ENCODE measurements at places on chromosomes 2 and 18.

- DNase-seq: no peak
Observed at GRCh38 chr2:7860693-7861092, 821.2 kb upstream of the ID2 start.

GRCh38 chr2:110980339-110981062, 140.2 kb upstream of the BCL2L11 start:
- DNase-seq: no peak

DNA sequence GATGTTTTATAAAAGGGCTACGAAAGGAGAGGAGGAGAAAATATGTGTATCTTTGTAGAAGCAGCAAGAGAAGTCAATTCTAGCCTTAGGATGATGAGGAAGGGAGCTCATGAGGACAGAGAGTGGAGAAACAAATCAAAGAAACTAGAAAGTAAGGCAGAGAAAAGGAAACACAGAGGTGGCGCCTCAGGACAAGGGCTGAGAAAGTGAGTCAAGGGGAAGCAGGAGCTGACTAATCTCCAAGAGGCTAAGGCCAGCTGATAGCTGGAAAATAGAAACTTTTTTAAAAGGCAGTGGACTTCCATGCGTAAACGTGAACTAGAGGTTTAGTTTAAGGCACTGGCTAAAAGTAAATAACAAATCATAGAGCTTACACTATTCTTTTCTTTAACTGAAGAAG, 173.3 kb downstream of the ANKRD44 start:
- DNase-seq: no peak

DNA sequence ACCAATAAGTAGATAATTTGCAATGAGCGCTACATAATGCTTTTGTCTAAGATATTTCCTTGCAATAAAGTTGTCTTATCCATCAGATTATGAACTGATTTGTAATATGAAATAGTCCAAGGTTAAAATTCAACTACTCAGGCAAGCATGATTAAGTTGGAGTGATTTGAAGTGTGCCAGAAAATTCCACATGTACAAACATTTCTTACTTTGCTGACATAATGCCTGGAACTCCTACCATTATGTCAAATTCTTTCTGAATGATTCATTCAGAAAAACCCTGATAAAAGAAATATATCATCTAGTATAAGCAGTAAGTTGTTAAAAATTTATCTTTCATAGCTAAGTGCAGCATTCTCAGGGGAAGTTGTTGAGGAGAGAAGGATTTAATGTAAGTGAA, 87.3 kb downstream of the CBLN2 start:
- no peak for DNase-seq

- DNase-seq: no peak
Observed at GRCh38 chr2:118632921-118633320, 214.5 kb downstream of the EN1 start.

DNA sequence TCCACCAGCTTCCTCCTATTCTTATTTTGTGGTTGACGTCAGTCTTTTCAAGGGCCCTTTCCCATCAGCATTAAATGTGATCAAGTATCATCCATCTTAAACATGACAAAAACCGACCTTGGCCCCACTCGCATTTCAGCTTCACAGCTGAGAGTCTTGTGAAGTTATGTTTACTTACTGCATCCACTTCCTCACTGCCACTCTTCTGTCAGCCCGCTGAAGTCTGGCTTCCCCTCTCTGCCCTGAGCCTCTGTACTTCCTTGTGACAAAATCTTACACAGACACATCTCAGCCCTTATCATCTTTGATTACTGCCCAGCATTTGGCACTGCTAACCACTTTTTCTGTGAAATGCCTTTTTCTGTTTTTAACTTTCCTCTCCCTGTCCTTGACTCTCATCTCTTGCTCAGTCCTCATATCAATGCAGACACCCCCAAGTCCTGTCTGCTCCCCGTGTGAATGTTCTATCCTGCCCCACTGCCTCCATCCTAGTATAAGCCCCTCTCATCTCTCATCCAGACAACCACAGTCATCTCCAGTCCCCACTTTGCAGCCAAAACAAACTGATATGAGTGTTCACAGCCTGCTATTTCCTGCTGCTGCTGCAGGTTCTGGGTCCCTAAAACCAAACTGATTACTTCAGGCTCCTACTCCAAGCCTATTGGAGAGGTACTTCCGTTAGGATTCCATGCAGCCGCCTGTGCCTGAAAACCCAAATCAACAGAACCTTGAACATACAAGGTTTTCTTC, 31.4 kb downstream of the FOSL2 start:
- no peak for DNase-seq

DNA sequence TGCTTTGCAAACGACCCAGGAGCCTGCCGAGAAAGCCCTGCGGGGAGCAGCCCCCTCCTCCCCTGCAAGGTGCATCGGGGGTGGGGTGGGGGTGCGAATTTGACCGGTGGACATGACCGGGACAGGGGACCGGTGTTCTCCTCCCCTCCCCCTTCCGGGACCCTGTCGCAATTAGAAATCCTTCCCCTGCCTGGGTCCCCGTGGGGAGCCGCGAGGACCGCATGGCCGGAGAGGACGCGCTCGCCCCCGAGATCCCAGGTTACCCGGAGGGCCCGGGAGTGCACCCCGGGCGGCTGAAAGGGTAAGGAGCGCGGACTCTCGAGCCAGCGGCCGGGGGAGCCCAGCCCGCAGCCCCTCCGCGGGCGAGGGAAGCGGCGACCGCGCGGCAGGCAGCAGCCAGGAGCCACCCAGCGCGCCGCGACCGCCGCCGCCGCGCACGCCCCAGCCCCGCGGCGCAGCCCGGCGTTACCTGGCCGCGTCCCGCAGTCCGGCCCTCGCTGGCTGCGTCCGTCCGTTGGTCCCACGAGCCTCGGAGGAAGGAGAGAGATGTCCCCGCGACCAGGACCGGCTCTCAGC, 482 bp downstream of the DLGAP1 start:
- DNase-seq: no peak

DNA sequence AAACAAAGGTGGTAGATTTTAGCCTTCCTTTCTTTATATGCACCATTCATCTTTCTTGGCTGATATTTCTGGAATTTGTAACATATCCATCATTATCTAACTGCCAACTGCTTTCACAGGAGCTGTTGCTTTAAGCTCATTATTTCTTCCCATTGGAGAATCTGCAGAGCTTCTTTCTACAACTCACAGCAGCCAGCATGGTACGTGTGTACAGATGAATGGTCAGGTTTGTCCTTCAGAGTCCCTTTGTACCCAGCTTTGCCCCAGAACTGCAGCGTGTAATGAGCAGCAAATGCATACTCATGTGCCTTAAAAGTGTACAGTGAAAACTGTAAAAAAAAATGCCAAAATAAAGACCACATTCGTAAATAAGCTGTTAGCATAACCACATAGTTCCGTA, 260.9 kb downstream of the FIGN start:
- no peak for DNase-seq

GRCh38 chr2:158178646-158179045, 77.0 kb downstream of the UPP2 start:
- DNase-seq: no peak

GRCh38 chr2:237128026-237128703, 42.5 kb downstream of the COPS8 start:
- no peak for DNase-seq

DNA sequence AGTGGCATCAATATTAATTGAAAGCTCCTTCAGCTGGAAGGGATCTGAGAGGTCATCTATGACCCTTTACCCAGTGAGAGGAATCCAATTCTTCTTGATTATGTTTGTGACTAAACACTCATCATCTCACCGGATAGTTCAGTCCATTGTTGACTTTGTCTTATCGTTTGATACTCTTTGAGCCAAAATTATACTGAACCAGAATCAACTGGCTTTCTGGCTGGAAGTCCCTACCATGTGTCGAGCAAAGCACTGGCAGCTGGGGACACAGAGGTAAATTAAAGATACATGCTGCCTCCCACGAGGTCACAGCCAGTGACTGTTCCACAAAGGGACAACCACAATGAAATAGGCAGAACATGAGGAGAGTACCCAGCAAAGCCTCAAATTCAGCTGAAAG, 91.4 kb upstream of the FHL2 start:
- DNase-seq: no peak

DNA sequence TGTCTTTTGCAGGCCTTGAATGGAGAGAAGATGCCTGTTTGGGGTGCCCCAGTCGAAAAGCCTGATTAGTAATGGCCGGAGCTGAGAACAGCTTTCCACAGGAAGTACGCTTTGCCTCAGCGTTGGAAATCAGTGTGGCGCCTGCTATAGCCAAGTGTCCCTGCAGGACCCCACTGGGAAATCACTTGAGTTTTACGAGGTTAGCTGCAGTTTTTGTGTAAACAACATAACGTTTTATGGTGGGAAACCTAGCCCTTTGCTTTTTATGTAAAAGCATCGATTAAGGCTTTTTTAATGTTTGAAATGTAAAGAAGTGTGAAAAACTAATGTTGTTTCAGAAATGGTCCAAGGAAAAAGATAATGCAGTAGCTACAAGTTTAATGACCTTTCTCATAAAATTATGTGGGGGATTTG, 234.2 kb downstream of the TTC32 start:
- no peak for DNase-seq

DNA sequence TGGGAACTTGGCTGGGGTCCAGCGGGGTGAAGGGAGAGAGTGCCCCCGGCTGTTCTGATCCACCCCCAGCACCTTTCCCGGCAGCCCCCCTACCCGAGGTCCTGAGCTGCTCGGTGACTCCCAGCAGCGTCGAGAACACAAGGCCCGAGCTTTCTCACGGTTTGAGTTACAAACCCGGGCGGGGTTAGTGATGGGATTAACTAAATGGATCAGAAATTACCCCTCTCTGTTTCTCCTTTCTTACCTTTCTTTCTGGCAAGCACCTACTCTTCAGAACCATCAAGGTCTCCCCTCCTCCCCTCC, 139.4 kb upstream of the GPC1 start:
- DNase-seq: no peak

DNA sequence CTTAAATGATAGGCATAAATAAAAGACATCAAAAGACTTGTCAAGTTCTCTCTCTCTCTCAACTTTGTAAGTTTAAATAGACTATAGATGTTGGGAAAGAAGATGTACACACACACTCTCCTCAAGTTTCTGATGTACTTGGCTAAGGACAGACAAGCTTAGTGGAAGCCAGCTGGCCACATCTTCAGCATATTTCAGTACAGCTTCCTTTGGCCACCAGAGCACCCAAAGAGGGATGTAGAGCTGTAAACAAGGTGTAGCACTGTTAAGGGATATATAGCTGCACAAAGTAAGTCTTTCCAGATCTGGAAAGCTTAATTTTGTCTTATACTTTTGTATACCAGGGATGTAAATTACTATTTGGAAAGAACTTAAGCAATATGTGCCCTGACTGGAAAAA, 64.3 kb upstream of the MSTN start:
- DNase-seq: no peak

DNA sequence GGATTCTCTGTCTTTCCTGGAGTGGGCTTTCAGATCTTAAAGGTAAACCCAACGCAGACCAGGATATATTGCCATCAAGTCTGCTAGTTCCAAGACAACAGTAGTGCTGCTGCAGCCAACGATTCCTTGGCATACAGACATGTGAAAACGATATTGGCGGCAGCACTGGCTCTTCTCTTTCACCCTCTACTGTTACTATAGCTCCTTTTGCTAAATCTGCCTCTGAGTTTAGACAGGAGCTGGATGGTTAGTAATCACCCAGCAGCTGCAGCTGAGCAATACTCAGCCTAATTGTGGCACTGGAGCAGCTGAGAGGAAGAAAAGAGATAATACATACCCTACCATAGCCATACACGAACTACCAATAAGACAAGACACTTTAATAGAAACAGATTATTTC, 4.0 kb downstream of the YES1 start:
- DNase-seq: no peak

DNA sequence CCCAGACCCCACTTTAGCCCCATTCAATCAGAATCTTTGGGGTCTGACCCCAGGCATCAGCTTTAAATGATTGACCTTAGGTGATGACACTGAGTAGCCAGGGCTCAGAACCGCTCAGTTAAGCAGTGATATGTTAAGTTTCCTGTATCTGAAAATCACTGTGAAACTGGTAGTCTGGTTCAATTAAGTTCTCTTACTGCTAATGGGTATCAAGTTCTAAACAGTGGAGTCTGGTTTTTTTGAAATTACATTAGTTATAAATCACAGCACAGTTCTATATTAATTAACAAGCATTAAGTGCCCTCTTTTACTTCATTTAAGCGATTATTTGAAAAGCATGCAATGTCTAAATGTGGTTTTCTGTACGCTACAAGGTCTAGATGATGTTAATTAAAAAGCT, 117.9 kb downstream of the HAUS1 start:
- DNase-seq: no peak

DNA sequence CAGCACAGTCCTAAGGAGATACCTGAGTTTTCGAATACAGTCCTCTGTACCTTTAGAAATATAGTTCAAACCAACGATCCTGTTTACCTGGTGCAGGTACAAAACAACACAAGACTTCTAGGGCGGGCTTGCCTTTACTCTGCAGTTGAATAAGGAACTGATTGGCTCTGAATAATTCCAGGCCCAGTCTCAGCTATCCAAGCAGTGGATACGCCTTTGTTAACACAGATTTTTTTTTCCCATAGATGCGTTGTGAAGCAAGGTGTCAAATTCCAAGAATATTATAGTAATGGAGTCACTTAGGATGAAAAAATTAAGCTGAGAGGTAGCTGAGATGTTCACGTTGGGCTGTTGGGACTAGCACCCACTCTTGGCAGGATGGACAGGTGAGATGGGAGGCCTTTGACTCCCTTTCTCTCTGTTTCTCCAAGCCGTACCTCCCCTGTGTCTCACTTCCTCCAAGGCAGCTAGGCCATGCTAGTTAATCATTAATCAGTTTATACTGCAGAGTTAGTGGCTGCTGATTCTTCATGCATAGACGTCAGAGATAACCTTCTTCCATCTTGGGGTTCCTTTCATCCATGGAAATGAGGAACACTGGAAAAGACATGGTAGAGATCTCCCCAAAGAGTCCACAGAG, 380.8 kb upstream of the ACVR2A start:
- no peak for DNase-seq

All from effector CD4-positive, alpha-beta T cell (primary cell).